Endothelial cell of umbilical vein (primary cell): ENCODE measurements at places on chromosomes 7 and 10. TPM values are rescaled to one million over a fixed set of nuclear protein-coding genes. Genes with fewer than 3 reads are reported as not detected.

OPALIN gene
- not detected in 2 replicates for polyA plus RNA-seq

CCAR1 gene
- polyA plus RNA-seq: 59.8 and 87.0 TPM in 2 replicates

CDNF gene
- 0.25 and 0.40 TPM in 2 replicates for polyA plus RNA-seq

DNA sequence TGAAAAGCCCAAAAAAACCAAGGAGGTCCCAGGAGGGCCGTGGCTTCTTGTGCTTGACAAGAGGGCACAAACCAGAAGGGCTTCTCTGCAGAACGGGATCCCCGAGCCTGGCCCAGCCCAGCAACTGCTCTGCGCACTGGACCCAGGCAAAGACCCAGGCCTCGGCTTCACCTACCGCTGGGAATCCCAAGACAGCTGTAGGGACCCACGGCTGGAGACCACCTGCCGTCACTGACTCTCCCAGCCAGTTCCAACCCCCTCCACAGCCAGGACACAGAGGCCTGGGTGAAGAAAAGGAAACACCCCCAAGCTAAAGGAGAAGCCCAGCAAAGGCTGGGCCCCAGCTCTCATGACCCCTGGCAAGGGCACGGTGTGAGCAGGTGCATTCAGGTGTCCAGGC, 24.3 kb downstream of the PDGFA start:
- H3K36me3 ChIP-seq: peaks cover 11% of the 10 kb centered on the region
- no peak overlapping the region for H3K27ac ChIP-seq
- no peaks in the 10 kb centered on the region for H3K4me1 ChIP-seq
- no peak for DNase-seq

DNA sequence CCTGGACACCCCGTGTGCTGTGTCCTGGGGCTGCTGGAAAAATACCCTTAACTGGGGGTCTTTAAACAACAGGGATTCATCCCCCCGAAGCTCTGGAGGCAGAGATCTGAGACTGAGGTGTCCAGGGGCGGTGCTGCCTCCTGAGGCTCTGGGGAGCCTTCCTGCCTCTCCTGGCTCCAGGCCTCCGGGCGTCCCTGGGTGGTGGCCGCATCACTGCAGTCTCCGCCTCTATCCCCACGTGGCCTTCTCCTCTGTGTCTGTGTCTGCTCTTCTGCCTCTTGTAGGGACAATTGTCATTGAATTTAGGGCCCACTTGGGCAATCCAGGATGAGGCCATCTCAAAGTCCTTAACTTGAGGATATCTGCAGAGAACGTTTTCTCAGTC, 216.6 kb downstream of the WDR37 start:
- no peaks in the 10 kb centered on the region for H3K27me3 ChIP-seq
- no peak for DNase-seq

GRCh38 chr7:159139202-159139601, 5.5 kb downstream of the VIPR2 start:
- no peak overlapping the region for H3K4me3 ChIP-seq
- DNase-seq: no peak
- no peaks in the 10 kb centered on the region for H3K36me3 ChIP-seq
- peaks cover 2% of the 10 kb centered on the region for H3K4me1 ChIP-seq
- H3K27ac ChIP-seq: no peak overlapping the region
